NCI-H1417 (cell line): ENCODE measurements at places on chromosomes 6 and 20.

DNA sequence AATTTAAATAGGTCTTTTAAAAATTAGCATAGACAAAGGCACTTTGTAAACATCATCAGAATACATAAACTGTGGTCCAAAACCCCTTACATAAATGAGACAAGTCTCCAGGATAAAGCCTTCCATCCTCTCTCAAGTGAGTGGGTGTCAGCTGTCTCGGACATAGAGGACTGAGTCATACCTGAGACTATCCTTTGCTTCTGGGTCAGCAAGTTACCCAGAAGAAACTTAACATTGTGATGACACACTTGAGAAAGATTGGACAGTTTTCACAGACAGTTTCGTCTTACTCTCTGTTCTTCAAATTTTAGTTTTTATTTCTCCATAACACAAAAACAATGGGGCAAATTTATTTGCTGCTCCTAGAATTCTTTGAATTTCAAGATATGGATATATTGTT is 838.0 kb downstream of the DHX35 start:
- DNase-seq = no peak

DNA sequence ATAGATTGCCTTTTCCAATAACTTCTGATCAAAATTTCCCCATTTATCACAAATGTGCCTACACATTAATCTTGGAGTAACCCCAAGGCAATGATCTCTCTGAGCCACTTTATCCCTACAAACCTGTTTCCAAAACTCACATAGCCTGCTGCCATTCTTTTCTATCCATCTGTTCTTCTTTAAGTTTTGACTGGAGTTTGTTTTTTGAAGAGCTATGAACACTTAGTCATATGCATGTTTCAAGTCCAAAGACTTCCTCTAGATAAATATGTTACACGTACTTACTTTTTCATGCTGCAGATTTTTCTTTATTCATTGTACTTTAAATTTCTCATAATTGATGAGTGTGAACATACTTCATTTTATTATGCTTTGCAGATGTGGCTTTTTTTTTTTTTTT is 488.9 kb upstream of the CITED2 start:
- no peak for DNase-seq

DNA sequence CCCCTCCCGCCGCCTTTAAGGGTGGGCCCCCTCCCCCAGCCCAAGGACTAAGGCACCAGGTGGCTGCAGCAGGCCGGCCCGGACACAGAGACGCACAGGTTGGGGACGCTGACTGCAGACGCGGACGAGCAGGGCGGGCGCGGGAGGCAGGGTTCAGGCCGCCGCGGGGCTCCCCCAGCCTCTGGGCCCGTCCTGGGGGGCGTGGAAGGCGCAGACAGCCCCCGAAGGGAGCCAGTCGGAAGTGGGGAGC is 9.3 kb downstream of the DUSP15 start:
- peak; percentile 87 for DNase-seq

GRCh38 chr20:34941226-34941625 is 14.4 kb downstream of the GSS start:
- DNase-seq = no peak

GRCh38 chr6:14174226-14174625 is 56.7 kb downstream of the CD83 start:
- no peak for DNase-seq

GRCh38 chr20:46931699-46932098 is 37.1 kb downstream of the EYA2 start:
- no peak for DNase-seq

DNA sequence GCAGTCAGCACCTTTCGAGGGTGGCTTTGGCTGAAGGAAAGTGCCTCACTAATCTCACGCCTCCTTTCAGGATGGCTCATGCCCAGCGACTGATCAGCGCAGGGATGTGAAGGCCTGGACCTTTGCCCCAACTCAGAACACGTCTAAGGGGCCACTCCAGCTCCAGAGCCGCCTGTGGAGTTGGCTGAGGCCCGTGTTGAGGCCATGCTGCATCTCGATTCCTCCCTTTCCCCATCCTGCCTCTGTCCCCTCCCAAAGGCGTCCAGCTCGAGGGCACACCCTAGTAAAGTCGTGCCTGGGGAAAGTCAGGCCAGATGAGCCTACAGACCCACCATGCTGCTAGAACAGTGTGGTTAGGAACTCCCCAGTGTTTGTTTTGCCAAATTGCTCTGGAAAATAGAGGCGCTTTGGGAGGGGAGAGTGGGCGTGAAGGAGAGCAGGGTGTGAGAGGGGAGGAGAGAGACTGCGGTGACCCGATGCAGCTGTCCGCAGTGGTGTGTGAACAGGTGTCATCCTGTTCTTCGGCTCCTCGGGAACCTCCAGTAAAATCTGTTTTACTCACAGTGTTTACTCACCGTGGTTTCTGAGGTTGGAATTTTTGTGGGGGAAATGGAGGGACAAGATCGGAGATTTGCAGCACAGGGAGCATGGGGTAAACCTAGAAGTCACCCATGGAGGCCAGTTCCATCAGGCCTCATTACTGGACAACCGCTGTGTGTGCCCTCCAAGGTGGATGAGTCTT is 85.0 kb upstream of the PMEPA1 start:
- DNase-seq = no peak
